Esophagus muscularis mucosa (tissue), 4 donors: ENCODE measurements at places on chromosomes 2 and 18.

DNA sequence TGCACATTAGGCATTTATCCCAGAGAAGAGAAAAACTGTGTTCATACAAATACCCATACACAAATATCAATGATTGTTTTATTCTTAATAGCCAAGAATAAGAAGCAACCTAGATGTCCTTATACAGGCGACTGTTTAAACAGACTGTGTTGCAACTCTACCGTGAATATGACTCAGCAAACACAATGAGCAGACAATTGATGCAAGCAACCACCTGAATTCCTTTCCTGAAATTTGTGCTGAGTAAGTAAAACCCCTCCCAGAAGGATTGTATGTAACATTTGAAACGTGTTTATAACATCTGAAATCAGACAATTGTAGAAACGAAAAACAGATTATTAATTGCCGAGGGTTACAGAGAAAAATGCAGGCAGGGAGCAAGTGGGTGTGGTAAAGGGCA, 621.9 kb upstream of the SOX11 start:
- no peak for DNase-seq

GRCh38 chr18:39238981-39239660, 1673.5 kb upstream of the CELF4 start:
- DNase-seq = no peak

DNA sequence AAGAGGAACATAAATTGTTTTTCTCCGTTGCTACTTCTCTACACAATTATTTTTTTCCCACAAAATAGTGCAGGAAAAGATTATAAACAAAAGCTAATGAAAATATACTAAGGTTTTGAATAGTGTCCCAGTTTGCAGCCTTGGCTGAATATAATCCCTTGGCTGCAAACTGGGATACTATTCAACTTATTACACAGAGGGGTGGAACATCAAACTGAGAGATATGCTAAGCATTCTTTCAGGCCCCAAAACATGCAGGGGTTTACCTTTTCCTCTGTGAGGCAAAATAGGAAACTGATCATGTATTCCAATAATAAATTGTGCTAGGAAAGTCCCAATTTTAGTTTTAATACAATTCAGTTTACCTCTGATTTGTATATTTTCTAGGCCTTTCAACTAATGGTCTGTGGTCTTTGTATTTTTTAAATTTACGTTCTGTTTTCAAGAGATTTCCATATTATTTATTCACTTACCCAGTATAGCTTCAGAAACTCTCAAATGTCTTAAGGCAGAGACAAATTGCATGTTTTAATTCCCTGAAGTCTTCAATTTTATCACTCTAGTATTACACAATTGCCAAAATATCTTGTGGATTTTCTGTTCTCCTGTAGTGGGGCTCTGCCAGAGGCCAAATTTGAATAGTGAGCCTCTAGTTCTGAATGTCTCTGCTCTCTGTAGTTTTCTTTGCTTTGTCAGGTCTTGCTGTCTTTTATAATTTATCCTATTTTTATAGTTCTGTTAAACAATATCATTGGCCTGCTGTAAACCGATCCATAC, 63.9 kb downstream of the PPP1R1C start:
- no peak for DNase-seq

- no peak for DNase-seq
Observed at GRCh38 chr2:168559187-168559586, 103.1 kb downstream of the CERS6 start.

DNA sequence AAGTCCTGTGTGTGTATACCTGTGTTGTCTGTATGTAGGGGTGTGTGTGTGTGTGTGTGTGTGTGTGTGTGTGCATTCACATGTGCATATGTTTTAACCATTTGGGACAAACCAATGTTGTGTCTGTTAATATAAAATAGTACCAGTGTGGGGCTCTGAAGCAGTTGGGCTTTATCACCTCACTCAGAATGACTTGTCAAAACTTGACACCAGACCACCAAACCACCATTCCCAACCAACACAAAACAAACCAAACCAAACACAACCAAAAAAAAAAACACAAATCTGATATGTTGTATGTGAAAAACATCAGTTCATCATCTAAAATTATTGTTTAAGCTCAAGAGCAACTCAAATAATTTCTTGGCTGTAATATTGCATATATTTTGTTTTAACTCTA, 42.1 kb downstream of the CALCRL start:
- no peak for DNase-seq

DNA sequence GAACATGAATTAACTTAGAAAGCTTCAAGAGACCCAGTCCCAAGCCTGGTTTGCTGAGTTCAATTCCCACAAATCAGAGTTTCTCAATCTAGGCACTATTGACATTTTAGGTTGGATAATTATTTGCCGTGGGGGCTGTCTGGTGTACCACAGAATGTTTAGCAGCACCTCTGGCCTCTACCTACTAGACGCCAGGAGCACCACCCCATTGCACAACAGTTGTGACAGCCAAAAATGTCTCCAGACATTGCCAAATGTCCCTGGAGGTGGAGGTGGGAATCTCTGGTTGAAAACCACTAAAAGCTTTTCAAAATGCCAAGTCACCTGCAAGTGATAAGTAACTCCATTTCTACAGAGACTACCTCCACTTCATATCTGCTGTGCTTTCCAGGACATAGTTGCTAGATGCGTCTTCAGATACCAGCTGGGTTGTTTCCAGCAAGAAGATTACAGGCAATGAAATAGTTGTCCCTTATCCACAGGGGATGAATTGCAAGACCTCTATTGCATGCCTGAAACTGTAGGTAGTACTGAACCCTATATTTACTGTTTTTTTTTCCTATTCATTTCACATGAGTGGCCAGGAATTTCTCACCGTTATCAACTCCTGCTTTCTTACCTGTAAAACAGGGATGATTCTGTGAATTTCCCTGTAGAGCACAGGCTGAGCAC, 554.3 kb downstream of the ZEB2 start:
- no peak for DNase-seq

GRCh38 chr2:65275141-65275915, 47.7 kb downstream of the ACTR2 start:
- DNase-seq = no peak

GRCh38 chr2:20138696-20139095, 86.2 kb downstream of the SDC1 start:
- DNase-seq = no peak

GRCh38 chr2:173307293-173307692, 47.4 kb upstream of the CDCA7 start:
- no peak for DNase-seq

DNA sequence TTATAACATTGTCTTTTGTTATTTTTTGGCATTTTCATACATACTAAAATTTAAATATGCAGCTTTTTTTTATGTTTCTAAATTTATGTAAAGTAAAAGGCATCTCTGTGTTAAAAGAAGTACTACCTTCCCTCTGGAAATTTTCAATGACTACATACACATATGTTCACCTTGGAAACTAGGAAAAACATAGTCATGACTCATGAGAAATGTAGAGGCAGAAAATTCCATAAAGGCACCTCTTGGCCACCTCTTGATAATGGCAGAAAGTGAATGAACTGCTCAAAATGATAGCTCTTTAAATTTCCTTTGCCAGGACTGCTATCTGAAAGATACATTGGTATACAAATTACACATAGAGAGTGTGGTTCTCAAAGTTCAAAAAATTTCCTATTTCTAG, 889.1 kb upstream of the ZEB2 start:
- DNase-seq = no peak

DNA sequence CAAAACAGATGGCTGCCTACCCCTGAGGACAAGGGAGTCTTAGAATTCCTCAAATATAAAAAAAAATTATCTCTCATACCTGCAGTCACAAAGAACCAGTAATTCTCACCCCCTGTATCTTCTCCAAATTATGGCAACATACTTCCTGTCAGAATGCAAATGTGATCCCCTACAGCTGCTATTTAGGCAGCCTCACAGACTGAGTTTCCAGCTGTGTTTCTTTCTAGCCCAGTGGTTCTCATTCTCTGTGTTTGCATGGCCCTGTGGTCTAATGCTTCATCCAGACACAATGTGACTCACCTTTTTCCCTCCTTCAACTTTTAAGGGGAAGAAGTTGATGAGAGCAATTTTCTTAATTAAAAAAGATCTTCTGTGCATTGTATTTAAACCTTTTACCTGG, 726.3 kb downstream of the TSN start:
- DNase-seq = no peak

- DNase-seq = no peak
Observed at GRCh38 chr2:165745916-165746315, 48.1 kb downstream of the GALNT3 start.

DNA sequence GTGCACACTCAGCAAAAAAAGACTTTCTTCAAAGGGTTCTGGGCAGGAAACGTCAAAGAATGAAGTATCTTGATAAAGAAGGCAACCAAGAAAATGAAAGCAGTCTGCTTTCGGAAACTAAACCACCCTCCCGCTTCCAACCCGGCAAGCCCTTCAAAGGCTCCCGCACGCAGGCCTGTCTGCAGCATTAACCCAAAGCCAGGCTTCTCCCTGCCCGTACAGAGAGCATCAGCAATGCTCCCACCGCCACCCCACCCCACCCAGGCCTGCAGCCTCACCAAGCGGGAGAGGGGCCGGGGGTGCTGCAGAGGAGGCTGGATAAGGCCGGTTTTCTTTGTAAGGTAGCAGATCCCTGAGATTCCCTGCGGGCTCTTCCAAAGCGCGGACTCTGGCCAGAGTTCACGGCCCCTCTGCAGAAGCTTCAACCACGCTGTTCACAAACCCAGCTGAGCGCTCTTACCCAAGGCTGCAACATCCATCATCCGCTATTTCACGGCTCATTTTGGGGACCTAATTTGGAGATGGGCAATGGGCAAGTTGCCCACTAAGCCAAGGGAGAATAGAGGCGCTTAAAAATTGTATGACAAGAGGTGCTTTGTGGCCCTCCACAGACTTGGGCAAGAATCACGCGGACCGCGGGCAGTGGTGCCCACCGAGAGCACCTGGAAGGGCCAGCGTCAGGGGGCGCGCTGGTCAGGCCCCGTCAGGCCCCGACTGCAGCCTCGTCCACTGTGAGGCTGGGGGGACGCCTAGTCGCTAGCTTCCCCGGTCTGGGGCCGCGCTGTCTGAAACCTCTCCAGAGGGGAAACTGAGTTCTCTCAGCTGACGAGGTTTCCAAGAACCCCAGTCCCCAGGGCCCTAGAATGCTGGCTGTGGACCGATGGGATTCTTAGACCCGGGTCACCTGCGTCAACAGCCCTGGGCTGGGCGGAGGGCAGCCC, 225.4 kb upstream of the ID2 start:
- DNase-seq = no peak

- DNase-seq = no peak
Observed at GRCh38 chr2:28334527-28334894, 58.1 kb upstream of the FOSL2 start.

- DNase-seq = no peak
Observed at GRCh38 chr2:29397039-29397438, 281.8 kb downstream of the CLIP4 start.

DNA sequence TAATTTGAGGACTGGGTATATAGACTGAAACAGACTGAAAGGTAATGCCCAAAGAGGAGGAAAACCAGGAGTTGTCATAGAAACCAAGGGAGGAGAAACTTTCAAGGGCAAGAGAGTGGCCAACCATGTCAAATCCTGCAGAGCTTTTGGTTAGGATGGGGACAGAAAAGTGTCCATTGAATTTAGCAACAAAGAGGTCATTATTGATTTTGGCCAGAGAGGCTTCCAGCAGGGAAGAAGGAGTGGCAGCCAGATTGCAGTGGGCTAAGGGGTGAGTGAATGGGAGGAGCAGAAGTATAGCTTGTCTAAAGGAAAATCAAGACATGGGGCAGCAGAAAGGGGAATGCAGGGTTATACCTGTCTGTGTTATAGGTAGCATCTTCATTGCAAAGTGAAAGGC, 194.0 kb downstream of the CAMKMT start:
- no peak for DNase-seq
